ENCODE measurements at places on chromosomes 6 and 20.

DNA sequence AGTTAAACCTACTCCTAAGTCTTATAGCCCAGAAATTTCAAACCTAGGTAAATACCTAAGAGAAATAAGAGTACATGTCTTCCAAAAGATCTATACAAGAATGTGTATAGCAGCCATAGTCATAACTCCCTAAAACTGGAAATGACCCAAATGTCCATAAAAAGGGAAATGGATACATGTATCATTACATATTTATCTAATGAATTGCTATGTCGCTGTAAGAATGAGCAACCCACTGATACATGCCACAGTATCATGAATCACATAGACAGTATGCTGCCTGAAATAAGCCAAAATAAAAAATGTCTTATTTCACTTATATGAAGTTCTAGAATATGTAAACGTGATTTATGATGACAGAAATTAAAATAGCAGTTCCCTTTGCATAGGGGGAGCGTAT is 679.5 kb downstream of the MAFB start:
- DNase-seq, result no peak

- no peak for DNase-seq
Measured at GRCh38 chr6:148288541-148288940, 54.1 kb upstream of the SASH1 start.

- no peak for DNase-seq
Measured at GRCh38 chr6:129338683-129339082, 371.3 kb downstream of the ARHGAP18 start.

- no peak for DNase-seq
Measured at GRCh38 chr6:107102414-107102805, 12.9 kb downstream of the BEND3 start.

GRCh38 chr6:117498159-117498558 is 15.7 kb downstream of the DCBLD1 start:
- DNase-seq, result no peak

DNA sequence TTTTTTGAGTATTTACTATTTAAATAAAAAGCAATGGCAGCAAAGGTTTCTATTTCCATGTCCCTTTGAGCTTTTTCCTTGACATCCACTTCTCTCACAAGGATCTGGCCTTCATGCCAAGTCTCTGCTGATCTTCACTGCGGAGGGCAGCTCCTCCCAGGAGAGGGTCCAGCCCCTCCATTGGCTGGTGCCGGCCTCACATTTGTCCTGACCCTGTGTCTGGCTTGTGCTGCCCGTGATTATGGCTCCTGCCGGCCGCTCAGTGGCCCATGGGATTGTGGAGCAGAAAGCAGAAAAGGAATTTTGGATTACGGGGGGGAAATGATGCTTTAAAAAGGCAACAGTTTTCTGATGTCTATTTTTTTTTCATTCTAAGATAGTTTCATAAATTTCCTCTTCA is 31.2 kb upstream of the PDE7B start:
- no peak for DNase-seq

DNA sequence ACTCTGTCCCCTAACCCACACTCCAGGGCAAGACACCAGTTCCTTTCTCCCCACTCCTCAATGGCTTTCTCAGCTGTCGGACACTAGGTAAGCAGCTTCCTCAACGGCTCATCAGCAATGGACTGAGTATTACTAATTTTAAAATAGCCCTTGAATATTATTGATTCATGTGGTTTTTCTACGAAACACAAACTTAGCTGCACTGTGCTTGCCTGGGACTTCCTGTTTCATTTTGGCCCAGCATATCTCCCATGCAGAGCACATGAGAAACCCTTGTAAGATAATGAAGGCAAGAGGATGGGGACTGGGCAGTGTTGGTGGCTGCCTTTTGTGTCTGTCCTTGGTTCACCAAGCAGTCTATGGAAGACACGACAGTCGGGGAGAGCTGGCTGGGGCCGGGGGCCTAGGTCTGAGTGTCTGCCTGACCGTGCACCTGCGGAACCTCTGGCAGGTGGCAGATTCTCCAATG is 48.9 kb downstream of the RNASET2 start:
- DNase-seq, result no peak

DNA sequence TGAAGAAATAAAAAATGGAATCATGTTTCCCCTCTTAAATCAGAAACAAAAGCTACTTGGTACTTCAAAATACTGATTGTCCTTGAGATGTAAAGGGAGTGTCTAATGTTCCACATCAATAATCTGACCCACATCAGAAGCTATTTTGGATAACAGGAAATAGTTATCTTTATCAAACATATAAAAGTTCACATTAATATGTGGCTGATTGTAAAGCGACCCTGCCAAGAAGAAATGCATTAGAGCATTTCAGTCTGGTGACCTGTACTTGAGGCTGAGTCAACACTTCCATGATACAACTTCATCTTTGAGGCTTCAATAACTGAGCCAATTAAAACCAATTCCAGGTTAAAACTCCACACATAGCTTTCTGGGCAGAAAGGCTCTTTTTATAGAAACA is 31.8 kb downstream of the SYNE1 start:
- DNase-seq, result no peak

GRCh38 chr6:79403563-79403962 is 133.7 kb downstream of the LCA5 start:
- no peak for DNase-seq

DNA sequence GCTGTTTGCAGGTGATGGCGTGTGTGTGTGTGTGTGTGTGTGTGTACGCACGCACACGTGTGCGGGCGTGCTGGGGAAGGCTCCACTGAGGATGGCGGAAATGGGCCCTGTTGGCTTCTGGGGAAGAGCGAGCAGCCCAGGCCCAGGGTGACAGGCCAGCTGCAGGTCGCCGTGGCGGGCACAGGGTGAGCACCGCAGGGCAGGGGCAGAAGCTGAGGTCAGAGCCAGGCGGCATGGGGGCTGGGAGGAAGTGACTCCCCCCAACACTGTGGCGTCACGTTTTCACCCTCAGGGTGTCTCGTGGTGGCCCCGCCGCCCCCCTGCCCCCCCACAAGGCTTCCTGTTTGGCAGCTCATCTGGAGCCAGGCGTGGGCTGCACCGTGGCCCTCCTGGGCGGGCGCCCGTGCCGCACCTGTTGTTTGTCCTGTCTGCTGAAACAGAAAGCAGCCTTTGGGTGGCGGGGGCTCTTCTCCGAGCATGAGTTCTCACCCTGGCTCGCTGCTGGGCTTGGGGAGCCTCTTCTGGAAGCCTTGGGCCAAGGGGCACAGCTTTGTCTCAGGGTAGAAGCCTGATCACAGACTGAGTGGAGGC is 7.1 kb downstream of the RBM38 start:
- DNase-seq, result no peak

- no peak for DNase-seq
Measured at GRCh38 chr6:148955441-148955840, 208.6 kb downstream of the UST start.

DNA sequence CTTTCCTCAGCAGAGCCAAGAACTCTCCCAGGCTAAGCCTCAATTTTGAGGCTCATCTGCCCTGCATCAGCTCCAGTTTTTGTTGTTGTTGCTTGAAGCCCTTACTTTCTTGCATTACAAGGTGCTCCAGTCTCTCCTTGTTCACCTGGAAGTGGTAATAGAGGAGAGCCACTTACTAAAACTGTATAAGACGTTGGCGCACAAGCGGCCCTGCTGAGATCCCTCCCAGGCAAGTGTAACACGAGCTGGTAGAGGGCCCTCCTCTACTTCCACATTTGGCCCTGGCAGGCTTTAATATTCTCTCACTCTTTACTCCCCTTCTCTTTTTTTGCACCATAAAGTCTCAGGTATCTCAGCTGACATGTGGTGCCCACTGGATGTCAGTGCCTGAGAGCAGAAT is 19.5 kb downstream of the GCM2 start:
- no peak for DNase-seq

- no peak for DNase-seq
Measured at GRCh38 chr6:161833099-161833860, 559.4 kb upstream of the AGPAT4 start.

DNA sequence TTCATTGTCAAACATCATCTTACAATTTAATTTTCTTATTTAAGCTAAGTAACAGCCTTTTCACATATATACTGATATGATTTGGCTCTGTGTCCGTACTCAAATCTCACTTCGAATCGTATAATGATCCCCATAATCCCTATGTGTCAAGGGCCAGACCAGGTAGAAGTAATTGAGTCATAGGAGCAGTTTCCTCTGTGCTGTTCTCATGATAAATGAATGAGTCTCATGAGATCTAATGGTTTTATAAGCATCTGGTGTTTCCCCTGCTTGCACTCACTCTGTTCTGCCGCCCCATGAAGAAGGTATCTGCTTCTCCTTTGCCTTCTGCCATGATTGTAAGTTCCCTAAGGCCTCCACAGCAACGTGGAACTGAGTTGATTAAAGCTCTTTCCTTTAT is 25.1 kb upstream of the CMTR1 start:
- DNase-seq, result no peak
